ENCODE measurements at places on chromosomes 1 and 21.

- no peak for DNase-seq
These were observed 13.4 kb upstream of the HSD11B1 start for GRCh38 chr1:209691237-209691636.

GRCh38 chr1:246827396-246827795 lies 103.2 kb downstream of the SCCPDH start:
- DNase-seq = no peak

GRCh38 chr1:17553975-17554700 lies 14.6 kb downstream of the ARHGEF10L start:
- DNase-seq = no peak

DNA sequence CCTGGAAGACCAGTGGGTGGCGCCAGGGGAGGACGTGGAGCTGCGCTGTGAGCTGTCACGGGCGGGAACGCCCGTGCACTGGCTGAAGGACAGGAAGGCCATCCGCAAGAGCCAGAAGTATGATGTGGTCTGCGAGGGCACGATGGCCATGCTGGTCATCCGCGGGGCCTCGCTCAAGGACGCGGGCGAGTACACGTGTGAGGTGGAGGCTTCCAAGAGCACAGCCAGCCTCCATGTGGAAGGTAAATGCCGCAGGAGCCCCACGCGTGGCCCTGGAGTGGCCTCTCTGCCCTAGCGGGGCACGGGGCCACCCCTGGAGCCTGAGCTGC lies 75.2 kb downstream of the OBSCN start:
- DNase-seq = no peak

GRCh38 chr1:34777519-34778321 lies 3.3 kb upstream of the GJB3 start:
- no peak for DNase-seq

DNA sequence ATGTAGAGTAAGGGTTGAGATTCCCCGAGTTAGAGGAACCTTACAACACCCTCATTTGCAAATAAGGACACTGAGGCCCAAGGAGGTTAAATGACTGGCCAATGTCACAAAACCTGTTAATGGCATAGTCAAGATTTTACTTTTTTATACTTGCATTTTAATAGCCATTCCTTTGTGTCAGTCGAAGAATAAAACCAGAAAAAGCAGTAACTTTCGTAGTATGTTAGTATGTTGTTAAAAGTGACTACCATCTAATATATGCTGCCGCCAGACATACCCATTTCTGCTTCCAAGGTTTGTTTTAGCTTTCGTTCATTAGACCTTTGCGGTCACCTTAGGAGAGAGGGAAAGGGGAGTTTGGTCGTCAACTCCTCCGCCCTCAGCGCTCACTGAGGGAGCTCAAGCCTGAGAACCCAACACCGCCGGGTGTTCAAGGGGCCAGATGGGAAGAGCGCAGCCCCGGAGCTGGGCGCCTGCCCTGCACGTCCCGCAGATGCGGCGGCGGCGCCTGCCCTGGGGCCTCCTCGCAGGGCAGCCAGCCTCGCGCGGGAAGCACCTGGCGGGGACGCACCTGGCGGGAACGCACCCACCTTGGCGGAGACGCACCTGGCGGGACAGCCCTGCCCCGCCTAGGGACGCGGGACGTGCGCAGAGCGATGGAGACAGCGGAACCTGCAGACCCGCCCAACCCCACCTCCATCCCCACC lies 466 bp downstream of the VPS26C start:
- no peak for DNase-seq

DNA sequence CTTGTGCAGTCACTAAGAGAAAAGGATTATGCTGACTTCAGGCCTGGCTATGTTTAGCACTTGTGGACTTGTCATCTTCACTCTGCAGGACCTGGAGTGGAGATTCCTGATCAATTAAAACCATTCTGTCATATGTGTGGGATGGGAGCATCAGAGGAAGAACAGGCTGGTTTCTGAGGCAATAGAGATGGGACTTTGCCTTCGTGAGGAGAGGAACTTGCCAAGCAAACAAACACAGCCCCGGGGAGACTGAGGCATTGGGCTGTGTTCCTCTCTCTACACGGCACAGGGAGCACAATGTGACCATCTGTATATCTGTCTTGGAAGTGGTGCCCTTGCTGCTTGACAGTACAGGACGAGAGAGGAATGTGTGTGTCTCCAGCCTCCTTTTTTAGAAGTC lies 23.1 kb downstream of the VASH2 start:
- DNase-seq = no peak

DNA sequence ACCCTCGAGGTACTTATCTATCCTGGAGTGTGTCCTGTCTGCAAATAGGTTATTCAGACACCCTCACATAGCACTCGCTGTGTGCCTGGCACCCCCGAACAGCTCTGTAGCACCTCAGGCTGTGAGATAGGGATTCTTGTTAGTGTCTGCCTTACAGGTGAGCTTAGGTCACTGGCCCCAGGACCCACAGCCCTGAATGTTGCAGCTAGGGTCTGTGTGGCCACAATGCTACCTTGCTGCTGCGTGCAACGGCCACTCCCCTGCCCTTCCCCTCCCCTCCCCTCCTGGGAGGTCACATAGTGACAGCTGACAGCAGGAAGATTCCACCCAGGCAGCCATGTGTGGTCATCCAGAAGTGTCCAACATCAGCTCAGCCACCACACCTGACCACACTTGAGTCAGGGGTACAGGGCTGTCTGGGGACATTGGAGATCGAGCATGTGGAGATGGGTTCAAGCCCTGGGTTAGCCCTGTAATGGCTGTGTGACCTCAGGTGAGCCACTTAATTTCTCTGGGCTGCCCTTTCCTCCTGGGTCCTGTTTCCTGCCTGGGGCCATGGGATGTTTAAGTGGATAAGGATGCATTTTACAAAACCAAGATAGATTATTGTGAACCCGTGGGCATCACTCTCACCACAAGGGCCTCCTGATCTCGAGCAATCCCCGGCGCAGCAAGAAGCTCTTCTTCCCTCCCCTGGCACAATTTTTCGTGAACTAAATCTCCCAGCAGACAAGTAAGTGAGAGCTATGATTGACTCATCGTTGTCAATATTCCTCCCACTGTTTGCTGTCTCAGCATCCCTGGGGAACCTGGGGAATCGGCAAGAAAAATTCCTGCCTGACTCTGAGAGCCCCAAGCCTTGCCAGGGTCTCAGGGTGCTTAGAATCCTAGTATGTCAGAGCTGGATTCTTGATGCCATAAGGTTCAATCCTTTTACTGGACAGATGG lies 208.7 kb downstream of the PTPRU start:
- no peak for DNase-seq

DNA sequence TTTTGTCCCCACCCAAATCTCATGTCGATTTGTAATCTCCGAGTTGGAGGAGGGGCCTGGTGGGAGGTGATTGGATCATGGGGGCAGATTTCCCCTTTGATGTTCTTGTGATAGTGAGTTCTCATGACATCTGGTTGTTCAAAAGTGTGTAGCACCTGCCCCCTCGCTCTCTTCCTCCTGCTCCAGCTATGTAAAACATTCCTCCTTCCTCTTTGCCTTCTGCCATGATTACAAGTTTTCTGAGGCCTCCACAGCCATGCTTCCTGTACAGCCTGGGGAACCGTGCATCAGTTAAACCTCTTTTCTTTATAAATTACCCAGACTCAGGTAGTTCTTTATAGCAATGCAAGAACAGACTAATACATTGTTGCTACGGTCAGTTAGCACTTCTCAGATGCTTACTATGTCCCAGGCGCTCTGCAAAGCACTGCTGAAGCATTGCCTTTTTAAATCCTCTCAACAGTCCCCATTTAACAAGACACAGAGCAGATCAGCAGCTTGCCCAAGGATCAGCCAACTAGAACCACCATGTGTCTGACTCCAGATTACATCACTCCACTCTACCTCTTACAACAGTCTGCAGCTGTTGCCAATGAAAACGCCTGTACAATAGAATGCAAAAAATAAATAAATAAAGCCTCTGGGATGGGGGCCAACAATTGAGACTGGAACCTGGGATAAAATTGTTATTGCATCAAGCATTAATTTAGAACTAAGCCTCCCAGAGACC lies 52.4 kb upstream of the USP1 start:
- no peak for DNase-seq

GRCh38 chr21:39014747-39015146 lies 168.5 kb downstream of the PSMG1 start:
- DNase-seq = no peak

- no peak for DNase-seq
These were observed 4.4 kb downstream of the ST7L start for GRCh38 chr1:112614460-112615065.

DNA sequence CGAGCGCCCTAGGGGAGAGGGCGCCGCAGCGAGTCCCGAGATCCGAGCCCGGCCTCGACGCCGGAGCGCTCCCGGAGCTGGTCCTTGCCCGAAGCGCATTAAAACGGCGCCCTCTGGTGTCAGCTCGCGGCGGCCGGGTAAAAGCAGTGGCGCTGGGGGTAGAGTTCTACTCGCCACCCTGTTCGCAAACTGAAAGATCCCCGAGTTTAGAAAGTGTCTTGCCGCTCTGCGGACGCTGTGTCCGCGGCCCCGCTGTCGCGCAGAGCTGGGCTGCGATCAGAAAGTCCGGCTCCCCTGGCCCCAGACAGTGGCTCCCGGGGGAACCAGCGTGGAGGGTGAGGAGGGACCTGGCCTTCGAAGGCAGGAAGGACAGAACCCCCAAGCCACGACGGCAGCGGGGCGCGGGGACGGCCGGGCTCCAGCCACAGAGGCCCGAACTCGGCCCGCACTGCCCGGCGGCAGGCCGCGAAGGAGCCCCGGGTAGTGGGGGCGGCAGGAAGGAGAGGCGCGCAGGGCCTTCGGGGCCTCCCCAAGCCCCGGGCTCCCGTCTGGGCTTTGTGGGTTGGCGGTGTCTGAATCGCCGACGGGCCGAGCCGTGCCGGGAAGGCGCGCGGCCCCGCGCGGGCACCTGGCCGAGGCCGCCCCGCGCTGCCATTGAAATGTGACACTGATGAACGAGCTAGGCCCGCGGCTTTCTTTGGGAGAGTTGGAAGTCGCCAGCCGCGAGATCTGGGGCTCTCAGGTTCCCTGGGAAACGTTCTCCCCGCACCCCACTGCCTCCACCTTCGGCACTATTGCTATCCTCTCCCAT lies 39.1 kb upstream of the NFIA start:
- DNase-seq = peak; percentile 72

DNA sequence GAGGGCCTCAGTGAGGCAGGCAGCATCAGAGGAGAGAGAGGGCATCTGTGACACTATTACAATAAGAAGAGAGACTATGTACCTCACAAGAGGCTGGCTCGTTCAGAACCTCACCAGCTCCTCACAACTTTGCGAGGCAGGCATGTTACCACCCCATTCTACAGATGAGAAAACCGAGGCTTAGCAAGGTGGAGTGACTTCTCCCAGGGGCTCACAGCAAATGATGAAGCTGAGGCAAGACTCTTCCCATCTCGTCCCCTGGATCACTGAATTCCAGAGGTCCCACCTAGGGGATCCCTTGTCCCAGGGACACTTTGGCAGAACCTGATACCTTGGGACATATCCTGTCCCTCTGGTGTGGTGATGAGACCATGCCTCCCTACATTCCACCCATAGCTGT lies 64.4 kb downstream of the DISP3 start:
- no peak for DNase-seq

- no peak for DNase-seq
These were observed 14.6 kb upstream of the TRNP1 start for GRCh38 chr1:26978901-26979300.

DNA sequence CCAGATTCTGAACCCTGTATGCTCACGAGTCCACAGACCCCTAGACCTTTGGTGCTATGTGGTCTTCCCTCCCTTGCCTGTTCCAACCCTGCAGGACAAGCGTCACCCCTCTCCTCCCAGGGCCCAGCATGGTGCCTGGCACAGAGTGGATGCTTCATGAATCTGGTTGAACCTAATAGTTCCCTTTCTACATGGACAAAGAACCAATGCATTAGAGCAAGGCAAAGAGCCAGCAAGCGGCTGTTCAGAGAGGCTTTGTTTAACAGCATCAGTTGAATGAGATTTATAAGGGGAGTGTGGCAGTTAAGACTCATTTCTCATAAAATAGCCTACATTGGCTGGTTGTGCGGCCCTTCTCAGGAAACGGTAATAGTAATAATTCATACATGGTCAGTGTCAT lies 14.9 kb downstream of the SLC26A9 start:
- no peak for DNase-seq

DNA sequence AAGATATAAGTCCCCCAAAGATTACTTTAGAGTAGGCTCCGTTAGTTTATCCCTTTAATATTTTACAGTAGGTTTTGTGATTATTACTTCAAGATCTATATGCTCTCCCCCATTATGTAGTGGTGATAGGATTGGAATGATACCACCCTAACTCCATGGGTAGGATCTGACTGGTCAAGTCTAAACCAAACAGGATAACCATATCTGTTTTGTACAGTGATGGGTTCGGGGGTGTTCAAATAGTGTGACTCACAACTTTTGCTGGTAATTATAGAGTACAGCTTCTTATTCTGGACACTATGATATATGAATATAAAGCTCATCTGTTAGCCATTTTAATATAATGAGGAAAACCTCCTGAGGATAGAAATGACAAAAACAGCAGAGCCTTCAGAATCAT lies 85.8 kb upstream of the GFI1 start:
- DNase-seq = no peak

GRCh38 chr1:211598514-211598913 lies 19.6 kb upstream of the SLC30A1 start:
- no peak for DNase-seq

DNA sequence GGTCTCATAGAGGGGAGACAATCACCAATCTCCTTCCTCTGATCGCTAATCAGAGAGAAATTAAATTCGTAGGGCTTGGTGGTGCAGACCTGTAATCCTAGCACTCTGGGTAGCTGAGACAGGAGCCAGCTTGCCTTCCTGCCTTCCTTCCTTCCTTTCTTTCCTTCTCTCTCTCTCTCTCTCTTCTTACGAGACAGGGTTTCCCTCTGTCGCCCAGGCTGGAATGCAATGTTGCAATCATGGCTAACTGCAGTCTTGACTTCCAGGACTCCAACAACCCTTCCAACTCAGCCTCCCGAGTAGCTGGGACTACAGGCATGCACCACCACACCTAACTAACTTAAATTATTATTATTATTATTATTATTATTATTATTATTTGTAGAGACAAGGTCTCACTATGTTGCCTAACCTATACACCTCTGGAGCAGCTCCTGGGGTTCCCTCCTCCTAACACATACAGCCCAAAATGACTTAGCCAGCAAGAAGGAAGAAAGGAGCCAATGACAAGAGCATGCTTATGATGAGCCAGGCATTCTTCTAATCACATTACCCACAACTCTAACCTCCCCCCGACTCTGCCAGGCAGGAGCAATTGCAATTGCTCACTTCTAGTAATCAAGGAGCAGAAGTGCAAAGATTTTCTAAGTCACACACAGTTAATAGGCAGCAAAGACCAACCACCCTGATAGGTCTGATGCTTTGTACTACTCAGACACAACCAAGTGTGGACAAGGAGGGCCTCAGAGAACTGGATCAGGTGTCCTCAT lies 105.4 kb upstream of the F3 start:
- DNase-seq = no peak

- DNase-seq = no peak
These were observed 221.6 kb downstream of the BRINP2 start for GRCh38 chr1:177392336-177392735.

DNA sequence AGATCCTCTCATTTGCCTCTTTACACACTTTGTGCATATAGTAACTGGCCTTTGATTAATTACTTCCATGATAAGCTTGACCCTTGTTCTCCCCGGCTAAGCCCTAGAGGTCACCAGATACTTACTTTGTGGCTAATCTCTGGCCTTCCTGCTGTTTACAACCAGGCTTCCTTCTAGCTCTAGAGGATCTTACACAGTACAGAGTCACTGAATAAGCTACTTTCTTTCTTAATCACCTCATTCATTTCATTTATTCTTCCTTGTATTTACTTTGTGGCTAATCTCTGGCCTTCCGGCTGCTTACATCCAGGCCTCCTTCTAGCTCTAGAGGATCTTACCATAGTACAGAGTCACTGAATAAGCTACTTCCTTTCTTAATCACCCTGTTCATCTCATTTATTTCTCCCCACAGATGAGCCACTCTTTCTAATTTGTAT lies 144.3 kb upstream of the C1orf21 start:
- DNase-seq = no peak

Data from GM13977 (cell line).